ENCODE measurements at places on chromosomes 4 and X. TPM values are rescaled to one million over a fixed set of nuclear protein-coding genes. Genes with fewer than 3 reads are reported as not detected.

PABPC1L2A gene
- not detected for total RNA-seq

PPP1R2C gene
- total RNA-seq, result not detected

PWWP3B gene
- total RNA-seq, result 9.3 TPM

STOX2 gene
- total RNA-seq, result 5.6 TPM

MAGEB1 gene
- total RNA-seq, result 15.6 TPM

MAGEA3 gene
- total RNA-seq, result 4.4 TPM

AADAT gene
- 10.9 TPM for total RNA-seq

ZNF330 gene
- total RNA-seq, result 45.8 TPM

PRR32 gene
- not detected for total RNA-seq

MTTP gene
- total RNA-seq, result 0.20 TPM

GPRASP1 gene
- total RNA-seq, result 2.3 TPM

ARHGEF9 gene
- 47.9 TPM for total RNA-seq

RAB40AL gene
- total RNA-seq, result 0.30 TPM

AGTR2 gene
- total RNA-seq, result 10.5 TPM

MAB21L2 gene
- total RNA-seq, result not detected

SMIM20 gene
- total RNA-seq, result 40.6 TPM

CXCL10 gene
- not detected for total RNA-seq

FOXP3 gene
- total RNA-seq, result not detected

RBM46 gene
- total RNA-seq, result not detected

BST1 gene
- total RNA-seq, result 0.81 TPM

SSX4 gene
- not detected for total RNA-seq

F8A2 gene
- not detected for total RNA-seq

PPARGC1A gene
- 0.15 TPM for total RNA-seq

MSX1 gene
- 9.8 TPM for total RNA-seq

CLCN5 gene
- total RNA-seq, result 62.4 TPM

XAGE1B gene
- total RNA-seq, result not detected

CT45A1 gene
- not detected for total RNA-seq

CLDN34 gene
- not detected for total RNA-seq

NEUROG2 gene
- 0.41 TPM for total RNA-seq

GUCY1B1 gene
- total RNA-seq, result 3.2 TPM

PABPC1L2B gene
- total RNA-seq, result not detected

STATH gene
- 6.8 TPM for total RNA-seq

MEPE gene
- total RNA-seq, result not detected

CNGA1 gene
- not detected for total RNA-seq

CLDN2 gene
- total RNA-seq, result not detected

AFM gene
- not detected for total RNA-seq

TMEM271 gene
- total RNA-seq, result 1.4 TPM

VCX3A gene
- not detected for total RNA-seq

LRIT3 gene
- total RNA-seq, result 0.03 TPM

KLF8 gene
- total RNA-seq, result not detected

PRKG2 gene
- not detected for total RNA-seq
